ENCODE measurements at places on chromosomes 7 and 10. TPM values are rescaled to one million over a fixed set of nuclear protein-coding genes. Genes with fewer than 3 reads are reported as not detected.

GRCh38 chr10:78510566-78511323 lies 477.1 kb downstream of the RPS24 start:
- H3K4me1 ChIP-seq: no peaks in the 10 kb centered on the region
- H3K36me3 ChIP-seq: no peaks in the 10 kb centered on the region
- no peaks in the 10 kb centered on the region for H3K27me3 ChIP-seq
- H3K27ac ChIP-seq: no peak overlapping the region
- DNase-seq: no peak

GRCh38 chr10:126889421-126889820 lies 15.8 kb upstream of the DOCK1 start:
- no peak overlapping the region for H3K27ac ChIP-seq
- no peaks in the 10 kb centered on the region for H3K27me3 ChIP-seq
- no peaks in the 10 kb centered on the region for H3K36me3 ChIP-seq
- no peak for DNase-seq
- no peaks in the 10 kb centered on the region for H3K4me1 ChIP-seq
- H3K4me3 ChIP-seq: no peak overlapping the region

Gene PON3
- polyA plus RNA-seq: 5.6 TPM

GRCh38 chr10:62869958-62870357 lies 53.8 kb upstream of the EGR2 start:
- H3K36me3 ChIP-seq: no peaks in the 10 kb centered on the region
- no peak overlapping the region for H3K4me3 ChIP-seq
- no peak overlapping the region for H3K27ac ChIP-seq
- DNase-seq: no peak

- no peaks in the 10 kb centered on the region for H3K4me1 ChIP-seq
- H3K36me3 ChIP-seq: no peaks in the 10 kb centered on the region
- no peak for DNase-seq
- H3K4me3 ChIP-seq: no peak overlapping the region
- H3K27ac ChIP-seq: no peak overlapping the region
Observed at GRCh38 chr7:67825356-67825755, 828.7 kb downstream of the TYW1 start.

Gene AZGP1
- polyA plus RNA-seq: 29.7 TPM

GRCh38 chr10:12685261-12686058 lies 316.1 kb downstream of the CCDC3 start:
- H3K4me3 ChIP-seq: no peak overlapping the region
- H3K27me3 ChIP-seq: no peaks in the 10 kb centered on the region
- no peak overlapping the region for H3K27ac ChIP-seq
- no peaks in the 10 kb centered on the region for H3K36me3 ChIP-seq
- DNase-seq: no peak
- H3K4me1 ChIP-seq: no peaks in the 10 kb centered on the region

Gene FEZF1
- polyA plus RNA-seq: not detected

DNA sequence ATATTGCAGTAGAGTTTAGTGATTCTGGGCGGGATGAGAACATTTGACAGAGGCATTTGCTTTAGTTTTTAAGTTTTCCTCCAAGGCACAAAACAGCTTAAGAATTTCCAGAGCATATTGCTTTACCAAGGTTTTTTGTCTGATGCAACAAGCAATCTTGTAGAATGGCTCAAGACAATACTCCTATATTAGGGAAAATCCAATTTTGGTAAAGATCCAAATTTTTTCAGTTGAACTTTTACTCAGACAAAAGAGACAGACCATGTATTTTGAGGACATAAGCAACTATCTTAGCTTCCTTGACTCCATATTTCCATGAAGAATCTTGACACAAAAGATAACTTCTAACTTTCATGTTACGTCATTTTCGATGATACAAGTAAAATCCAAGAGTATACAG lies 92.3 kb upstream of the NANOS1 start:
- no peaks in the 10 kb centered on the region for H3K4me1 ChIP-seq
- H3K36me3 ChIP-seq: no peaks in the 10 kb centered on the region
- H3K27ac ChIP-seq: no peak overlapping the region
- H3K4me3 ChIP-seq: no peak overlapping the region

GRCh38 chr7:159263430-159263829 lies 118.8 kb upstream of the VIPR2 start:
- H3K27ac ChIP-seq: no peak overlapping the region
- no peaks in the 10 kb centered on the region for H3K4me1 ChIP-seq
- no peaks in the 10 kb centered on the region for H3K27me3 ChIP-seq
- H3K4me3 ChIP-seq: no peak overlapping the region
- DNase-seq: no peak

DNA sequence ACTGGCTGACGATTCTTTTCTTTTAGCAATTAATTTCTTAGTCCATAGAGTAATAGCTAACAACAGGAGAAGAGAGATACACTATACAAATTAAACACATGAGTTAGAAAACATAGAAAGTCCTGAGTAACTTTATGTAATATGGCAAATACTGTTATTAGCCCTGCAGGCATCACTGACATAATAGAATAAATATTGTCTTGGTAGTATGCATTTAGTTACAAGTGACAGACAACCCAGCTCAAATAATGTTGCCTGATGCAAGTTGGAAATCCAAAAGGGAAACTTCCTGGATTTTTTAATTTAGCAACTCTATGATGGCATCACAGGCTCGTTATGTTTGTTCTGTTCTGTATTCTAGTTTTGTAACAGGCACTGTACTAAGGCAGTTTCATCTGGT lies 95.1 kb downstream of the DKK1 start:
- no peaks in the 10 kb centered on the region for H3K36me3 ChIP-seq
- no peak overlapping the region for H3K27ac ChIP-seq

Gene CYP3A4
- 1.8 TPM for polyA plus RNA-seq

Gene ELAPOR2
- 2.3 TPM for polyA plus RNA-seq

DNA sequence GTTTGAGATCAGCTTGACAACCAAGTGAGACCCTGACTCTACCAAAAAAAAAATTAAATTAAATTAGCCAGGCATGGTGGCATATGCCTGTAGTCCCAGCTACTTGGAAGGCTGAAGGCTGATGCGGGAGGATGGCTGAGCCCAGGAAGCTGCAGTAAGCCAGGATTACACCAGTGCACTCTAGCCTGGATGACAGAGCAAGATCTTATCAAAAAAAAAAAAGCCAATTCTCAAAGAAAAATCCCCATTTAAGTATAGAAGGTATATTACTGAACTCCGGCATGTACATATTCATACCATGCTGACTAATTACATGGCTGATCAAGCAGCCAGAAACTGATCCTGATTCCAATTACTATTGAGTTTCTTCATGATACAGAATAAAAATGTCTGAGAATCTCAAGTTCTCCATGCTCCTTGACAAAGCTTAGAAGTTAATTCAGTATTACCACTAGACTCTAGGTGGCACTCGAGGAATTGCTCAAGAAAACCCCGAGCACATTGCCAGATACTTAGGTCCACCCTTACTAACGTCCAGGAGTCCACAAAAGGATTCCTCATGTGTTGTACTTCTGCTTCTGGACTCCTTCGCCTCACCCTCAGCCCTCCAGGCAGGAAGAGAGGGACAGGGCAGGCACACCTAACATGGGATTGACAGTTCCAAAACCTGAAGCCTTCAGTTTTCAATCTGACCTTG lies 148.9 kb downstream of the PARD3 start:
- no peak overlapping the region for H3K4me3 ChIP-seq
- no peaks in the 10 kb centered on the region for H3K36me3 ChIP-seq
- H3K27ac ChIP-seq: no peak overlapping the region
- DNase-seq: peak; percentile 61

DNA sequence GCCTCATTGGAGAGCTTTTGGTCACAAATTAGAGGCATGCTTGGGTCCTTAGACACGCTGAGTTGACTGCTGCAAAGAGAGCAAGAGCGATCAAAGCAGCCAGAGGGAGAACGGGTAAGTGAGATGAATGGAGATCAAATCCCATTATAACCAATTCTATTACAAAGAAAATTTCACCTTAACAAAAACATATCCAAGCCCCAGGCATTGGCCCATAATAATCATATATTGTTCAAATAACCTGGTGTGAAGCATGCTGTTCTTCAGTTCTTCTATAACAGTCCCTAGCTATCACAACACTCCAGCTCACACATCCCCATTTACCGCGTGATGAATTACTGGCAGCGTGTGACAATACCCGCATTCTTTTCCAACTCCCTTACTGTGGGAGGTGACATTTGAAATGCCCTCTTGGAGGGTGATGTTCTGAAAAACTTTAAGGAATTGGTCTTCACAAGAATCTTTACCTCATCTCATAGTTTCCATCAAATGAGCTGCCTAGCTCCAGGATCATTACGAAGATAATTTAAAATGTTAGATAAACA lies 156.1 kb upstream of the PLXNA4 start:
- H3K4me3 ChIP-seq: no peak overlapping the region
- no peaks in the 10 kb centered on the region for H3K36me3 ChIP-seq
- H3K4me1 ChIP-seq: no peaks in the 10 kb centered on the region
- DNase-seq: no peak
- peaks cover 2% of the 10 kb centered on the region for H3K27me3 ChIP-seq
- H3K27ac ChIP-seq: no peak overlapping the region

DNA sequence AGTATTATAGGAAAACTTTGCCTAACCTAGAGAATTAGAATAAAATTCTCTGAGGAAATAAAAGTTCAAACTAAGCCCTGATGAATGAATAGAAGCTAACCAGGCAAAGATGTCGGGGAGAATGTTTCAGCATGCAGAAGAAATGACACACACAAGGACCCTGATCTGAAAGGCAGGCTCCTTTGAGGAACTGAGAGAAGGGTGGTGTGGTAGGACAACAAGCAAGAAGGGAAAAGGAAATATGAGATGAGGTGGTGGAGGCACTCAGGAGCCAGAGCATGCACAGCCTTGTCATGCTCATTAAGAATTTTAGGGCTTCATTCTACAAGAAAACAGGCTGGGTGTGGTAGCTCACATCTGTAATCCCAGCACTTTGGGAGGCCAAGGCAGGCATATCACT lies 90.6 kb downstream of the ARHGAP12 start:
- H3K36me3 ChIP-seq: no peaks in the 10 kb centered on the region
- H3K4me1 ChIP-seq: peaks cover 8% of the 10 kb centered on the region
- DNase-seq: no peak
- H3K27me3 ChIP-seq: no peaks in the 10 kb centered on the region
- no peak overlapping the region for H3K27ac ChIP-seq

Gene ELFN1
- polyA plus RNA-seq: 0.05 TPM

GRCh38 chr10:58721601-58722281 lies 209.1 kb downstream of the BICC1 start:
- no peak for DNase-seq
- no peaks in the 10 kb centered on the region for H3K4me1 ChIP-seq
- H3K27ac ChIP-seq: no peak overlapping the region
- no peaks in the 10 kb centered on the region for H3K36me3 ChIP-seq

DNA sequence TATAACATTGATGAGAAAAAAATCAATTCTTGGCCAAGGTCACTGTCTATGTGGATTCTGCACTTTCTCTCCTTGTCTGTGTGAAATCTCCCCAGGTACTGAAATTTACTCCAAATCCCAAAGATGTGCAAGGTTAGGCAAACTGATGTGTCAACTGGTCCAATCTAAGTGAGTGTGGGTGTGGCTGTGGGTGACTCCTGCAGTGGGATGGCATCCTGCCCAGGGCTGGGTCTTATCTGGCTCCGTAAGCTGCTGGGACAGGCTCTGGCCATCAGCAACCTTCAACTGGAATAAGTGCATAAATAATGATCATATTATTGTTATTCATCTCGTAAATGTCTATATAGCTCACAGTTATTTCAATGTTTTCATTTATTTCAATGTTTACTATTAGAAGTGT lies 79.3 kb downstream of the JCAD start:
- H3K4me3 ChIP-seq: no peak overlapping the region
- peak; percentile 89 for DNase-seq
- no peaks in the 10 kb centered on the region for H3K36me3 ChIP-seq
- H3K4me1 ChIP-seq: peaks cover 10% of the 10 kb centered on the region

Gene ENO4
- 0.42 TPM for polyA plus RNA-seq

Gene GIMAP8
- 9.3 TPM for polyA plus RNA-seq

Gene GRID1
- polyA plus RNA-seq: 5.6 TPM

Gene SPAM1
- not detected for polyA plus RNA-seq

All from adrenal gland (tissue), 19 donors.